Upper lobe of left lung (tissue), 6 donors: ENCODE measurements at places on chromosomes 2 and 18. TPM values are rescaled to one million over a fixed set of nuclear protein-coding genes. Genes with fewer than 3 reads are reported as not detected.

Gene NEUROD1
- total RNA-seq: not detected

GRCh38 chr2:62831729-62832128, 126.2 kb downstream of the EHBP1 start:
- no peak for DNase-seq

DNA sequence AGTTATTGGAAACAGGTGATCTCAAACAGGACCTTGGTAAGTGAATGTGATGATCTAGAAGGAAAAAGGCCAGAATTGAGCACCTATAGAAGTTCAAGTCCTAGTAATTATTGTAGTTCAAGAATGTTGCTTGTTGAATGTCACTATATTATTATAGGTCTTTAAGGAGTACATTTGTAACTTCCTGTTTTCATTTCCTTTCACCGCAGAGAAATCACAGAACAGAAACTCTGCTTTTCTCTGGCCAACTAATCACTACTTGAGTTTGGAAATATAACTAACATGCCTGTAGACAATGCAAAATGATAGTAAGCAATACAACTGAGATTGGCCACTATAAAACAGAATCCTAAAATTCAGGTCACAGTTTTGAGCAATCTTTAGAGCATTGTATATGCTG, 61.8 kb upstream of the EFEMP1 start:
- DNase-seq: no peak

GRCh38 chr18:48521723-48522122, 17.1 kb upstream of the CTIF start:
- no peak for DNase-seq
